Putamen (tissue), 1 donor: ENCODE measurements at places on chromosomes 12 and 14.

DNA sequence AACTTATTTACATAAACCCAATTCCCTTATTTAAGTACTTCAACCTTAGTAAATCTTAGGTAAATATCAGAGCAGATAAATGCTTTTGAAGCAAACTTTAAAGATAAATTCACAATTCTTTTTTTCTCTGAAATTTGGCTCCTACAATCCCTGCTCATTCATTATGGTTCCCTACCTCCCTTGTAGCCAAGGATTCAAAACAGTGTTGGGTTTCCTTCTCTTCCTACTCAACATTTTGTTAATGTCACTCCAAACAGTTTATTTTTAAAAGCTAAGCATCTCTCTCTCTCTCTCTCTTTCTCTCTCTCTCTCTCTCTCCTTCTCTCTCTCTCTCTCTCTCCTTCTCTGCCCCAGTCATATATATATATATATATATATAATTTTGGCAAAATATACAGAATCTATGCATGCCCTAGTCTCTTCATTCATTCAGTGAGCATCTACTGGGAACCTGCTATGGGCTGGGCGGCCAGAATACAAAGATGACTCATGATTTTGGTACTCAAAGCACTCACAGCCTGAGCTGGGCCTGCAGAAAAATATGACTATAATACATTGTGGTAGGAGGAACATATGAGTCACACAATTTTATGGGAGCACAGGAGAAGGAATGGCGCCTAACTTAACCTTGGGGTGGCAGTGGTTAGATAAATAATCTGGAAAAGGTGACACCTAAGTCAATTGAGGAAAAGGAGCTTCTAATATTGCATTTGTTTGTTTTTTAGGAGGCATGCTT is 123.7 kb upstream of the DHRS4 start:
- no peak for DNase-seq

- DNase-seq, result no peak
These were observed 13.0 kb upstream of the P2RX4 start for GRCh38 chr12:121196902-121197301.

DNA sequence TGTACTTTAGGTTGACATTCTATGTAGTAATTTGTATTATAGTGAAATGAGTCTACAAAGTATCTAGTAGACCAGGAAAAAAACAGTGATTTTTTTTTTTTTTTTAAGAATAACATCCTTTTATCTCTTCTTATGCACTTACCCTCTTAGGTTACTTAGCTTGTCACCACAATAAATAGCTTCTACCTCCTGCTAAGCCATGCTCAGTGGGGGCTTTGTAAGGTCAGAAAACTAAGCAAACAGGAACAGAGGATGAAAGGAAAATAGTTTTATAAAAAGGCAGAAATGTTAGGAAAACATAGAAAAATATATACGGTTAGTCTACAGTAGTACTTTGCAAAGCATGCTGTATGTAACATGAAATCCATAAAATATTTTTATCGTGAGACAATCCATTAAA is 385.3 kb upstream of the ATXN7L3B start:
- no peak for DNase-seq

DNA sequence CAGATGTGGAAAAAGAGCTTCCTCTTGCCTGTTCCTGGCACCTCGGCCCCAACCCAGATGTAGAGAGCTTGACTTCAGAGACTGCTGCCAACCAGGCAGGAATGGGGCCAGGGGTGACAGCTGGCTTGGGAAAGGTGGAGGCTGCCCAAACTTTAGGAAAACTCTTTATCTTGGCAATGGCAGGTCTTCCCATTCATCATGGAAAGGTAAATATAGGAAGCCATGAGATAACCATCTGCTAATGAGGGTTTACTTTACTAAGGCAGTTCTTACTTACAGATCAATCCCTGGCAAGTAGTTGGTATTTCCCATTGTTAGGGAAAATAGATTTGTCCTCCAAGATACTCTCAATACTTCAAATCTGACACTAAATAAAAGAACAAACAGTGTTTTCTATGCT is 143.1 kb upstream of the NUDT4 start:
- no peak for DNase-seq

- DNase-seq, result no peak
These were observed 7.1 kb downstream of the OSBPL8 start for GRCh38 chr12:76552343-76552938.

DNA sequence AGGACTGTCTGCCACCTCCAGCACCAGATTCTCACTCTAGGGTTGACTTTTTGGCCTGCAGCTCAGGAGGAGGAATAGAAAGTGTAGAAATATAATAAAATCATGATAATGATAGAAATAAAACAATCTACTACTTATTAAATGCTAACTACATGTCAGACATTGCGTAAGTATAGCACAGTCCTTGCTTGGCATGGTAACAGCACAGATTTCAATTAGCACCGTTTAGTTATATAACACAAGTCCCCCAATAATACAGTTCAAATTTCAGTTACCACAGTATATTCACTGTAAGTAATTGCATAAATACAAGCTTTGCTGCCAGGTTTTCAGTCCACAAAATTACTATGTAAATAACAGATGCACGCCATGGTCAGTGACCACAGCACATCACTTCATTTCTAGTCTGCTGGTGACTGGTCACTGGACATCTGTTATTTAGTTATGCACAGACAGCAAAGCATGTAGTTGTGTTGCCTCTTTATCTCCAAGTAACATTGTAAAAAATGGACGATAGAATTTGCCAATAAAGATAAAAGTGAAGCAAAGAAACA is 6.5 kb upstream of the GLT8D2 start:
- no peak for DNase-seq

DNA sequence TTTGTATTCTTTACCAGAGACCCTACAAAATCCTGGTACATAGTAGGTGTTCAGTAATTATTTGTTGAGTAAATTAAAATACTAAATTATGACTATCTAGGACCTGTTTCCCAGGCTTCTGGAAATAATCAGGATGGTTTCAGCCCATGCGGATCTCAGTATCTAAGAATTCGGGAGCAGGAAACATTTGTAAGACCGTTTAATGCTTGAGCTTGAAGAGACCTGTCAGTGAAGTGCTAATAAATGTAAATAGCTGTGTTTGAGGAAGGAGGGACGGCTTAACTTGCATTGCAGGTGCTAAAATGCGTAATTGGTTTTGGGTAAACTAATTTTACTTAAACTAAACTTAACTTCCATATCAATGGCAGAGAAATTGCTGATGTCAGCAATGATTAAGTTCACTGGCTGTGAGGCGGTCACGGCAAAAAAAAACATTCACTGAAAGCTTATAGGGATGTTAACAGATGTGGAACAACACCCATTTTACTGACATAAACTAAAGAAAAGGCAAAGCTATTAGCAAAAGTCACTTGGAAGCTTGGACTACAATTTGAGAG is 28.6 kb upstream of the AEBP2 start:
- no peak for DNase-seq

DNA sequence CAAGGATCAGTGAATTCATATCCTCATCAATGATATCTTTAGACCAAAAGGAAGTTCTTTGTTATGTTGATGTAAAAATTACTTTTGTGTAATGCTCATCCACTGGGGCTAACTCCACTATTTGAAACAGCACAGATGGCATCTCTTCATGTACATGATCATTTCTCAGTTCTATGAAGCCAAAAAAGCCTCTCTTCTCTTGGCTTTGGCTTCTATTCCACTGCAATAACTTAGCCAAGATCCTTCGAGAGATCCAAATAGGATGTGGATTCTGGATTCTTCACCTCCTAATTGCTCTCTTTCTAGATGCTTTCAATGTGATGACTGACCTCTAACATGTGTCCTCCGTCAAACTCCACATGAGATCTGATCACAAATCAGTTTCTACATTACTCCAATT is 851.2 kb downstream of the GALC start:
- DNase-seq, result no peak

DNA sequence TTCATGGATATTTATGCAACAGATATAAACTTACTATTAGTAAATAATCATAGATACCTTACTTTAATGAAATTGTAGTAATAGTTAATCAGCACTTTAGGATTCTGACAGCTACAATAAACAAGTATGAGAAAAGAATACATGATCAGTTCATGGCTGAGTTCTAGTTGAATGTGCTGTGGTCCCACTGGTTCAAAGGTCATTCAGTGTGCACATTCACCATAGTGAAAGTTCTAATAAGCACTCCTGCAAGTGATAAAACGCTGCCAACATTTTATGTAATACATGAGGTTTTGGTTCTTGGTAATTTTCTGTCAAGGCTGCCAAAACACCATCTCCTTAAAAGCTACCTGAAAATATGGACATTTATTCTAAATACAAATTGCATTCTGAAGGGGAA is 92.6 kb downstream of the NUMB start:
- DNase-seq, result no peak

GRCh38 chr12:98374007-98374406 is 141.4 kb upstream of the TMPO start:
- no peak for DNase-seq

DNA sequence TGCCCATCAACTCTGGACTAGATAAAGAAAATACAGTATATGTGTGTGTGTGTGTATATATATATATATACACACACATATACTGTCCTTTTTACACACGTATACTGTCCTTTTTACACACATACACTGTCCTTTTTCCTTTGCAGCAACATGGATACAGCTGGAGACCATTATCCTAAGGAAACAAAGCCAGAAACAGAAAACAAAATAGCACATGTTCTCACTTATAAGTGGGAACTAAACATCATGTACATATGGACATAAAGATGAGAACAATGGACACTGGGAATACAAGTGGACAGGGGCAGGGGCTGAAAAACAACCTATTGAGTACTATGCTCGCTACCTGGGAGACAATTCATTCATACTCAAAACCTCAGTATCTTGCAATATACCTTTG is 23.7 kb downstream of the VDR start:
- DNase-seq, result no peak

GRCh38 chr12:12185414-12185813 is 81.4 kb downstream of the LRP6 start:
- DNase-seq, result no peak
